Immature natural killer cell (primary cell): ENCODE measurements at places on chromosomes 4 and X. TPM values are rescaled to one million over a fixed set of nuclear protein-coding genes. Genes with fewer than 3 reads are reported as not detected.

The MCUB gene
- 50.9 TPM for polyA plus RNA-seq

DNA sequence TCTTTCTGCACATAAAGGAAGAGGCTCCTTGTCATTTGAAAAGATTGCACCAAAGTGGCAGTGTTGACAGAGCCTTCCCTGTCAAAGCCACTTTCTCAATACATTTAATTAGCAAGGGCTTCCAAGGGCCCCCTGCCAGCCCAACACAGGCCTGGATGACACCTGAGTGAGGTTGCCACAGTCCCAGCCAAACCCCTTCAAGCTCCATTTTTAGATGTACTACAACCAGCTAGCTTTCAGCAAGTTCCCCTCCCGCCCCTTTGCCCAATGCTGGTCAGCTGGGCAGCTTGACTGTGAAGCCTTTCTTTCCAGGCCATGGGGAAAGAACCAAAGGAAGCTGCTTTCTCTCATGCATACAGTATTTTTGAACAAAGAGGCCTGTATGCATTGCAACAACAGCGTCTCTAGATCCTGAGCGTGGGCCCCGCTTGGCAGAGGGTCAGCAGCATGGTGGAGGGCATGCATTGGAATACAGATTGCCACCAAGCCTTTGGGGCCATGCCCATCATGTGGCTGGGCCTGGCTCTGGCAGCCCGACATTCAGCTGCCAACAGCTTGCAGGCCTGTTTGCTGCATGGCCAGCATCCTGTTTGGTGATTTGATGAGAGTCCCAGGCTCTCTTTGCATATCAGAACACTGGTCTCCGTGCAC is 261.1 kb upstream of the GATB start:
- no peak for DNase-seq

DNA sequence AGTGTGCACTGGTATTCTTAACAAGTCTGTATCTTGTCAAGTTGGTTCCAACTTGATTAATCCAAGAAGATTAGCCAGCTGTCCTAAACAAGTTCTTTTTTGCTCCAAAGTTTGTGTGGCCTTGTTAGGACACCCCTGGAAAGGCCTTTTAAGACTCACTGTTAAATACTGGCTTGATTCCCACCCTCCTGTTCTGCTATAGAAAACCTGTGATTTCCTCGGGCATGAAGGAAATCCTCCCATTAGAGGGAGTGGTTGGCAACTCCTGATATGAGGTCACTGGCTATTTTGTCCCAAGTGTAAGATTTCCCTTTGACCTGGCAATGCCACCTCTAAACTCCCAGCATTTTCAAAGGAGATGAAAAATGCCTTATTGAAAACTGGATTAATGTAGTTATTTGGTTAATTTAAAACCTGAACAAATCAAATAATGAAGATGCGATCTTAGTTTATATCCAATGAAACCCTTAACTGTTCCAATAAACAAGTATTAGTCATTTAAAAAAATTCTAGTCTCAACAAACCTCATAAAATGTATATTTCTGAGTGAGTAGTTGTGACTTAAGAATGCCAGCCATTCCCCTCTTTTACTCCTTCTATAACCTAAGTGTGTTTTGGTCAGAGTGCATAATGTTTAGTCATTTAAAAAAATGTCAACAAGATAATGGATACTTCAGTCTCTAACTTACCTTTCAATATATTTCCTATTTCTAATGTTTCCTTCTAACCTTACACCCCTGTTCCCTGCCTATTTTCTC is 94.4 kb downstream of the NPNT start:
- DNase-seq = no peak

DNA sequence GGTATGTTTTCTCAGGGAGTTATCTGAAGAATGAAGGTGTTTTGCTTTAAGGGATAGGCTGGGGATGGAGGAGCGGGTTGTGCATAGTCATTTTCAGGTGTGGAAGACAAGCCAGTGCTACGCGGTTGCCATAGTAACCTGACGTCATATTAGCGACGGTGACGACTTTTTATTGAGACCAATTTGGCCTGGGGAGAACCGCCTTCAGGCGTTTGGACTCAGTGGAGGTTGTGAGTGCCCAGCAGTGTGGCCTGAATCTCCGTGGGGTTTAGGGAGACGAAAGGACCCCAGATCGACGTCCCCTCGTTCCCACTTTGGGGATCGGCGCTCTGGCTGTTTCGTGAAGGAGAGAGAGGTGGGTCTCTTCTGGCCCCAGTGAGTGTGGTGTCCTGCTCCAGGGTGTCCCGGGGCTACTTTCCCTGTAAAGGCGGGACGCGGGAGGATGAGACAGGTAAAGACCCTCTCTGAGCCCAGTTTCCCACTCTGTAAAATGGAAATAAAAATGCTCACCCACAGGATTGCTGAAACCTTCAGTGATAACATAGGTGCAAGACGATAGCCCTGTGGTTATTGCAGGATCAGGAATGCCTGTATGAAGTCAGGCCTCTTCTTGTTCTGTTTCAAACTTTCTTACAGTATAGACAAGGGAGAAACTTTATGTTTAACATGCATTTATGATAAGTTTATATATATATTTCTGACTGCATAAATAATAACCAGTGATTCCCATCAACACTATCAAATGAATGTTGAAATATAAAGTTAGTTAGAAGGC is 48.6 kb downstream of the GPRASP3 start:
- DNase-seq = peak; percentile 70
